CD4-positive, alpha-beta T cell treated with Interferon alpha-2 for 1 hour (primary cell): ENCODE measurements at places on chromosomes 2 and 18.

DNA sequence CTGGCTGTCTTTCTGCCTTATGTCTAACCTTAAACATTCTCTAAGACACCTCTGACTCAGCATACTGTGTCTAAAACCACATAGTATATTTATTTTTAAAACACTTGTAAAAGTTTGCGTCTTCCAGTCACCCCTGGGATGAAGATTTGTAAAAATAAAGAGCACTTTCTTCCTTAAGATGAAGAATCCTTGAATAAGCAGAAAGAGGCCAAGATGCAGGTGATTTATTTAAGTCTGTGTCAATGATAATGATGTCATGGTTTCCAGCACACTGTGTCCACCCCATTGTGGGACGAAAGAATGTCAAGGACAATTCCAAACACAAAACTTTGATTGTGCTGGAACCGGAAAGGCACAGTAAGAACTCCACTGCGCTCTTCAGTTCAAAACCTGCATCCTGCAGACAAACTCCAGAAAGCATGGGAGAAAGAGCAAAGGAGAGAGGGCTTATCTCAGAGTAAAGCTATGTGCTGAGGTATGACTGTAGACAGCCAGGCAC is 92.9 kb downstream of the ZEB2 start:
- DNase-seq: no peak

DNA sequence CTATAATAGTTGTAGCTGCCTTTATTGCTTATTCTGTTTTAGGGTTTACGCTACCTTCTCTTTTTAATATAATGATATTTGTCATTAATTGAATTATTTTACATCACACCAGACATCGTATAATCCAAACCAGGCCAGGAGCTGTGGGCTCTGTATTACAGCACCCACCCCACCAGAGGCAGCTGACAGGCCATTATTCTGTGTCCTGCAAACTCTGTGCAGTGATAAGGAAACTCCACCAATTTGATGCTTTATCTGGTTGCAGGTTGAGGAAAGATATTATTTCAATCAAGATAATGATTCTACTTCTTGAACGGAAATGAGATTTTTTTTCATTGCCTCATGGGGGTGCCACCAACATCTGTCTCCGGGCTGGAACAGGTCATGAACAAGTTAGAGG is 227.3 kb downstream of the ZBTB7C start:
- no peak for DNase-seq

DNA sequence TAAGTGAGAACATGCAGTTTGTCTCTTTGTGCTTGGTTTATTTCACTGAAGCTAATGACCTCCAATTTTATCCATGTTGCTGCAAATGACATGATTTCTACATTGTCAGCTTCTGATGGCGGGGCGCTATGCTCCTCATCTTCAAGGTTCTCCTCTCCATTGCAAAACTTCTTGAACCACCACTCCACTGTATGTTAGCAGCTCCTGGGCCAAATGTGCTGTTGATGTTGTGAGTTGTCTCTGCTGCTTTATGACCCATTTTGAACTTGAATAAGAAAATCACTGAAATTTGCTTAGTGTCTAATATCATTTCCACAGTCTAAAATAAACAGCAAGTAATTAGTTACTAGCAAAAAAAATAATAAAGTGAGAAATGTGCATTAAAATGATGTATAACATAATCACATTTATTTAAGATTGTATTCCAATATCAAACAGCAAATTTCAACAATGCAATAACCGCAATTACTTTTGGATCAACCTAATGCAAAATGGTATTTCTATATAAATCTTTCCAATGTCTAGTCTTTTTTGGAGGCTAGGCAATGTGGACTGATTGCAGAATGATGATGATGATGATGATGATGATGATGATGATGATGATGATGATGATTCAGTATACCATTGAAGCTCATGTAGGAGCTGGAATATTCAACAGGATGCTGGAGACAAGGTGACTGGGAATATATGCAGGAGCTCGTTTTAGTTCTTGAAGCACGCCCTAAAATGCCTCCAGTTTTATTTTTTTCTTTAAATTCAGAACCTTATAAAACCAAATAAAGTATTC is 304.9 kb upstream of the KYNU start:
- no peak for DNase-seq

- no peak for DNase-seq
Observed at GRCh38 chr2:214674278-214674677, 135.2 kb downstream of the BARD1 start.
